CD4-positive, alpha-beta T cell treated with Interleukin-2 at 100 ng/mL for 4 hours (primary cell): ENCODE measurements at places on chromosomes 5 and 9.

GRCh38 chr9:19630760-19631159 lies 158.1 kb downstream of the SLC24A2 start:
- no peak for DNase-seq

- no peak for DNase-seq
These were observed 9.9 kb downstream of the TMEM250 start for GRCh38 chr9:136108648-136109266.

GRCh38 chr5:132260714-132261551 lies 3.4 kb downstream of the PDLIM4 start:
- DNase-seq, result no peak

DNA sequence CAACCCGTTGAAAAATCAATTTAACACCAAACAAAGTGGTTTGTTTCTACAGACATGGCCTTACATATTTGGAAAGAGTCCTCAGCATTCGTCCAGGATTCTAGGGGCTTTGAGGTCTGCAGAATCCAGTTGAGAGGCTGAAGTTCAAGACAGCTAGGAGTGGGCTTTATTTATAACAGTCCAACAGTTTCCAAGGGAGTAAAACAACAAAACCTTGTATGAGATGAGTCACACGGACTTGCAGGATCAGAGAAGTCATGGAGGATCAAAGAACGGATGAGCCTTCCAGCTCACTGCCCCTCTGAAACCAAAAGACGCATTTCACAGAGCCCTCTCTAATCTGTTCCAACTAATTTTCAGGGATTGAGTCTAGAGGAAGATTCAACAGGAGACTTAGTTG lies 11.1 kb upstream of the ESM1 start:
- DNase-seq, result no peak
